ENCODE measurements at places on chromosomes 12 and 14.
A peak's percentile ranks its signal among the peaks of the same experiment; 100 is the strongest.

DNA sequence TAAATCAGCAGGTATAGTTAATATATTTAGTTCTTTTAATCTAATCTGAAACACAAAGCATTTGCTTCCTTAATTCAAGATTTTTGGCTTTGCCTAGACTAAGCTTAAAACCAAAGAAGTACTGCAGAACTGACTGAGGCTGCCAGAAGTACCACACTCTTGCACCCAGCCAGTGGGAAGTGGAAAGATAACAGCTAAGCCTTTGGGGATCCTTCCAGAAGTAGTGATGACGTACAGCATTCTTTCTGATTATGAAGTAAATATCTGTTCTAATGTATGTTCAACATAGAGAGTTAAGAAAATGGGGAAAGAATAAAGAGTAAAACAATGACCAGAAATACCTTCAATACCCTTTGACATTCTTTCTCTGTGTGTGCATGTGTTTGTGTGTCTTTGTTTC lies 19.3 kb downstream of the NTF3 start:
- DNase-seq = no peak

GRCh38 chr12:105025890-105026289 lies 39.8 kb downstream of the NOPCHAP1 start:
- peak; percentile 83 for DNase-seq

GRCh38 chr14:100617410-100618317 lies 30.4 kb upstream of the BEGAIN start:
- no peak for DNase-seq

- DNase-seq = no peak
Measured at GRCh38 chr12:5232826-5233500, 189.3 kb downstream of the KCNA5 start.

DNA sequence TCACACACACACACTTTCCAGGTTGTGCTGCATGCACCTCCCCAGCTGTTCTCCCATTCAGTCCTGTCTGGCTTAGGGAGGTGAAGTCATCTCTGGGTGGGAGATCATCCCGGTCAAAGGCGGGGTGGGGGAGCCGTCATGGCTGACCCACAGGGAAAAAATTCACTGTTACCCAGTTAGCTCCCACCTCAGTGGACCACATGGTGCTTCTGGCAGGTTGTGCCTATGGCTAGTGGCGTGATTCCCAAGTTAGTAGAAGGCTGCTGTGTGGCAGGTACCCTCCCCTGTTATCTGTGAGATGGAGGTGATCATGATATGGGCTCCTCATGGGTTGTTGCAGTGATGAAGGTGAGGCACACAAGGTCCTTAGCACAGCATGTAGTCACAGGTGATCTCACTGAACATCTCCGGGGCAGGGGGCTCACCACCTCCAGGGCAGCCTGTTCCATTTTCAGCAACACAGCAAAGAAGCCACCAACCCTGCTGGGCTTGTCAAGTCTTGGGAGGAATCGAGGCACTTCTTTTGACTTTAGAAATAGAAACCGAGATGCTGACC lies 154.9 kb upstream of the CCND2 start:
- no peak for DNase-seq

- no peak for DNase-seq
Measured at GRCh38 chr12:179131-179884, 34.6 kb downstream of the SLC6A12 start.

- no peak for DNase-seq
Measured at GRCh38 chr14:54312166-54312801, 84.5 kb upstream of the CDKN3 start.

DNA sequence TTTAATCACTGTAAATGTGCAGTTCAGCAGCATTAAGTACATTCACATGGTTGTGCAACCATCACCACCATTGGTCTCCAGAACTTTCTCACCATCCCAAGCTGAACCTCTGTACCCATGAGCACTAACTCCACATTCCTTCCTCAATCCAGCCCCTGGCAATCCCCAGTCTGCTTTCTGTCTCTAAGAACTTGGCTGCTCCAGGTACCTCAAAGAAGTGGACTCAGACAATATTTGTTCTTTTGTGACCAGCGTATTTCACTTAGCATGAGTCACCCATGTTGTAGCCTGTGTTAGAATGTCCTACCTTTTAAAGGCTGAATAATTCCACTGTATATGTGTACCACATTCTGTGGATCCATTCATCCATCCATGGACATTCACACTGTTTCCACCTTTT lies 64.6 kb downstream of the SLC24A4 start:
- DNase-seq = no peak

- DNase-seq = no peak
Measured at GRCh38 chr14:59018460-59018859, 170.0 kb upstream of the DAAM1 start.

GRCh38 chr12:76255692-76256091 lies 92.5 kb downstream of the BBS10 start:
- no peak for DNase-seq

- DNase-seq = no peak
Measured at GRCh38 chr14:101562659-101563351, 1.5 kb downstream of the DIO3 start.

GRCh38 chr12:70812136-70812535 lies 108.4 kb downstream of the PTPRR start:
- peak; percentile 48 for DNase-seq

- DNase-seq = no peak
Measured at GRCh38 chr12:127381681-127382080, 885.3 kb upstream of the TMEM132C start.

DNA sequence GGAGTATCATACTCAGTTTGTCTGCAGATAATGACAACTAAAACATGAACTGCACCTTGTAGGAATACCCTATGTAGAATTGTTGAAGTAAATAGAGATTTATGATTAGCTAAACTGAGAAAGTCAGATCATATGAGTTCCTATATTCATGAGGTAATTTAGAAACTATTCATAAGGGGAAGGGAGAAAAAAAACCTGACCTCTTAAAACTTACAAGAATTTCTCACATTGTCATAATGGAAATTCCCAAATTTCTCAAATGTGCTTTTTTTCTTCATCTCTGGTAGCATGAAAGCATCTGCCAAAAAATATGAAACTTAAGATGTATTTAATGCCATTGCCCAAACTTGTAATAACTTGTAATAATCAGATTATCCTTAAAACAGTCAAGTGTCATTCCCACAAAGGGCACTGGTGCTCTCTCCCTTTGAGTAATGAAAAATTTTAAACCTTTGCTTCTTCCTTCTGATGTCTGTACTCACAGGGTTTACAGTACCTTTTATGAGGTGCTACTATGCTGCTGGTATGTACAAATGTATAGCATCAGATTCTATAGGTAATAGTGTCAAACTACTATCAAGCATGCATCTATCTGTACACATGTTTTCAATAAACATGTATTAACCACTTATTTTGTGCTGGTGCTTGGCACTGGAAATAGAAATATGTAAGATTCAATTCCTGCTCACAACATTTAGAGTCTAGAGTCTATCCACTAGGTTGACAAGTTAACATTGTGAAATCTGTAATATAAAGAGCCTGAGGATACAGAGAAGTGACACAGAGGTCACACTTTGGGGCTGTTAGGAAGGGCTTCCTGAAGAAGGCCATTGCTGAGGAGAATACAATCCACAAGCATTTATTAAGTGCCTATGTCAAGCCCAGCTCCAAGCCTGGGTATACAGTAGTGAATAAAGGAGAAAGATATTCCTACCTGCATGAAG lies 17.4 kb upstream of the DRAM1 start:
- DNase-seq = no peak

DNA sequence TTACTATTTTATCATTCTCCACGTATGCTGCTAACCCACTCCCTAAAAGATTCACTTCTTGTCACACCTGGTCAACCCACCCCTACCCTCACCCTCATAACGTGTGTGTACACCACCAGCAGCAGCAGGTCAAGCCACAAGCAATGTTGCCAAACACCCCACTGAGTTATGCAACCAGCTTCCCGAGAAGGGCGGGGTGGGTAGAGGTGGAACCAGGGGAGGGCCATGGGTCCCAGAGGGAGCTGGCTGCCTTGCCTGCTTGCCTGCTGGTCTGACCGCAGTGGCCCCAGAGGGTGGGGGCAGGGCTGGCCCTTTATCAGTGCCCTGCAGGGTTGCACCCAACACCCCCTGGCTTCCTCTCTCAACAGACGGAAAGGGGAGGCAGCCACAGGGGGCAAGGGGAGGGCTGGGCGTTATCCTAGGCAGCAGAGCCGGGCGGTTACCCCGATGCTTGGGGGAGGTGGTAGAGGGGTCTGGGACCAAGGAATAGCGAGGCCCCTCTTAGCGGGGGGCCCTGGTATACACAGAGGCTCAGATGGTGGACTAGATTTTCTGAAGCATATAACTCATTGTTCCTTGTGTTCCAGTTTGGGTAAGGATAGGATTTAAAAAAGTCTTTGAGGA lies 3.5 kb upstream of the NFE2 start:
- DNase-seq = no peak

DNA sequence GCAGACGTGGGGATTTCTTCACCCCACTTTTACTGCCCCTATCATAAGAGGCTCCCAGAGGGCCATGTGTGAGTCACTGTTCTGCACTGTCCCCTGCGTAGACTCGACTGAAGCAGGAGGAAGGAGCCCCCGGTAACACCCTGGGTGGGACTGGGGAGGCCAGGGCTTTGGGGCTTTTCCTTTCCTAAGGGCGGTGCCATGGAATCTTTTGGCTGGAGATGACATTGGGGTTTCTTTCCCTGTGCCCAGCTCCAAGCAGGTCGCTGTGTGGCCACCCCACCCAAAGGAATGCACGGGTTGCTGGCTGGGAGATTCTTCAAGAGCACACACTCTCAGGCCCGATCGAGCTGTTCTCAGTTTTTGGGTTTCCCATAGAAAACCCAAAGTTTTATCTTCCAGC lies 62.3 kb upstream of the RIN3 start:
- no peak for DNase-seq

- no peak for DNase-seq
Measured at GRCh38 chr14:80988192-80988591, 32.8 kb downstream of the TSHR start.

- no peak for DNase-seq
Measured at GRCh38 chr12:20426191-20426590, 57.9 kb downstream of the PDE3A start.

DNA sequence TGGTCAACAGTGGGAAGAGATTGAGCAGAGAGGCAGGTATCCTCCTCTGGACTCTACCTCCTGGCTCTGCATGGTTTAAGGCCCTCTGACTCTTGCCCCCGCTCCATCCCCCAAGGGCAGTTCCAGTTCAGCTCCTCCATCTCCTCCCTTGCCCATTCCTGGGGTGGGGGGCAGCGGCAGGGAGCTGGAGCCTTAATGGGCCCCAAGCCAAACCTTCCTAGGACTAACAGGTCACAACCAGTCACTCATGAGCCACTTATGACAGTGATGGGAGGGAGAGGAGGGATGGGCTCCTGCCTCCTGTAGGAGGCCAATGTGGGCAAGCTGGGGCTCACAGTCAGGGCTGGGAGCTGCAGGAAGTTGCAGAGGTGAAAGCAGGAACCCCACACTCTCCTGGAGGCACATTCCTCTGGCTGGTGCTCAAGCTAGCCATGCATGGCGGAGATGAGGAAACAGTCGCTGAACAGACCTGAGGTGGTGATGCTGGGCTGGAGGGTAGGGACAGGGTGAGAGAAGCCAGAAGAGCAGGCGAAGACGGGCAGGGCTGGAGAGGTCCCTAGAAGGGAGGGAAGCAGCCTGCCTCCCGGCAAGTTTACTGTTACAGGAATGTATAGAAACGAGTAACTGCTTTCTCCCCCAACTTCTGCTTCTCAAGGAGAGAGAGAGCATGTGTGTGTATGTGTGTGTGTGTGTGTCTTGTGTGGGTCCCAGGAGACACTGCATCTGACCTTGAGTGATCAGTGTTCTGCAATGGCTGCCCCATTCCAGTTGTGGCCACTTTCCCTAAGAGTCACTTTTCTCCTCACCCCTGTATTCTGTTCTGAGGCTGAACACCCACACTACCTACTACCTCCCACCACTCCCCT lies 5.0 kb upstream of the RAPGEF3 start:
- peak; percentile 58 for DNase-seq

GRCh38 chr14:35741345-35742031 lies 67.6 kb downstream of the RALGAPA1 start:
- DNase-seq = no peak

- no peak for DNase-seq
Measured at GRCh38 chr14:29558516-29558915, 369.1 kb downstream of the PRKD1 start.
